A549 treated with Mapracorat at 1 μM for 4 hours (cell line): ENCODE measurements at places on chromosomes 3 and 15. TPM values are rescaled to one million over a fixed set of nuclear protein-coding genes. Genes with fewer than 3 reads are reported as not detected.

CHRD gene
- total RNA-seq: 0.13 to 0.46 TPM (median 0.15 TPM) in 4 of 5 replicates, not detected in the other

ST3GAL6 gene
- 0.88 to 1.3 TPM (median 1.1 TPM) in 5 replicates for total RNA-seq

SCAMP5 gene
- total RNA-seq: 10.3 to 14.6 TPM (median 12.4 TPM) in 5 replicates

MAP2K1 gene
- 89.3 to 134 TPM (median 128 TPM) in 5 replicates for total RNA-seq

AGBL1 gene
- not detected in 5 replicates for total RNA-seq

SYNPR gene
- not detected in 5 replicates for total RNA-seq

TRIM71 gene
- total RNA-seq: not detected in 5 replicates

GHRL gene
- not detected in 5 replicates for total RNA-seq

FBXW12 gene
- not detected in 5 replicates for total RNA-seq
